Right cardiac atrium (tissue), 5 donors: ENCODE measurements at places on chromosomes 3 and 15. TPM values are rescaled to one million over a fixed set of nuclear protein-coding genes. Genes with fewer than 3 reads are reported as not detected.

DNA sequence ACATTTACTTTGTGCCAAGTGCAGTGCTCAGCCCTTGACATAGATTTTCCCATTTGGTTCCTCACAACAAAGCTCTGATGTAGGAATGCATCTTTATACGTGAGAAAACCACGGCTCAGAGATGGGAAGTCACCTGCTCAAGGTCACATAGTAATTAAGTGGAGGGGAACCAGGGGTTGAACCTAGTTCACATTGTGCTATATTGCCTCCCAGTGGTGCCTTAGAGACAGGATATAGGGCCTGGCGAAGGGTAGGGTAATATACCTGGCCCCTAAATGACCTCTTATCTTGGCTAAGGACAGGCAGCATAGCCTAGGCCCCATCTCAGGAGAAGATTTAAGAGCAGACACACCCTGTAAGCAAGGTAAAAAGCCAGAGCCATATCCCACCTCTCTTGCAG lies 71.5 kb downstream of the FOXP1 start:
- no peak for DNase-seq

The CMC1 gene
- 45.4 TPM for total RNA-seq

DNA sequence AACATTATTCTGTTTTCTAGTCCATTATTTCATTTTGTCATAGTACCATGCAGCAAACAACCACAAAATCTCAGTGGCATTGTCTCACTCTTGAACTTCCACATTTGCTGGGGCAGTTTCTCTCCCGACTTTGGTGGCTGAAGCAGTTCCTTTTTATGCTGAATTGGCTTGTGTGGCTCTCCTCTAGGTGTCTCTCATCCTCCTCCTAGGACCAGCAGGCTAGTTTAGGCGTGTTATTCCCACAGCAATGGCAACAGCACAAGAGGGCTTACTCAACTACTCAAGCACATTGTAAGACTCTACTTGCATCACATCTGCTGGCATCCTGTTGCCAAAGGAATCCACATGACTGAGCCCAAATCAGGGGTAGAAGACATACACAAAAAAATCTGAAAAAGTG lies 201.8 kb upstream of the KCNH8 start:
- DNase-seq = no peak

- no peak for DNase-seq
Measured at GRCh38 chr15:50669611-50670010, 17.0 kb downstream of the TRPM7 start.

The FBXO40 gene
- total RNA-seq = 196 TPM

The CHD2 gene
- total RNA-seq = 64.3 TPM

The PLCH1 gene
- total RNA-seq = 1.6 TPM

The EXD1 gene
- not detected for total RNA-seq

DNA sequence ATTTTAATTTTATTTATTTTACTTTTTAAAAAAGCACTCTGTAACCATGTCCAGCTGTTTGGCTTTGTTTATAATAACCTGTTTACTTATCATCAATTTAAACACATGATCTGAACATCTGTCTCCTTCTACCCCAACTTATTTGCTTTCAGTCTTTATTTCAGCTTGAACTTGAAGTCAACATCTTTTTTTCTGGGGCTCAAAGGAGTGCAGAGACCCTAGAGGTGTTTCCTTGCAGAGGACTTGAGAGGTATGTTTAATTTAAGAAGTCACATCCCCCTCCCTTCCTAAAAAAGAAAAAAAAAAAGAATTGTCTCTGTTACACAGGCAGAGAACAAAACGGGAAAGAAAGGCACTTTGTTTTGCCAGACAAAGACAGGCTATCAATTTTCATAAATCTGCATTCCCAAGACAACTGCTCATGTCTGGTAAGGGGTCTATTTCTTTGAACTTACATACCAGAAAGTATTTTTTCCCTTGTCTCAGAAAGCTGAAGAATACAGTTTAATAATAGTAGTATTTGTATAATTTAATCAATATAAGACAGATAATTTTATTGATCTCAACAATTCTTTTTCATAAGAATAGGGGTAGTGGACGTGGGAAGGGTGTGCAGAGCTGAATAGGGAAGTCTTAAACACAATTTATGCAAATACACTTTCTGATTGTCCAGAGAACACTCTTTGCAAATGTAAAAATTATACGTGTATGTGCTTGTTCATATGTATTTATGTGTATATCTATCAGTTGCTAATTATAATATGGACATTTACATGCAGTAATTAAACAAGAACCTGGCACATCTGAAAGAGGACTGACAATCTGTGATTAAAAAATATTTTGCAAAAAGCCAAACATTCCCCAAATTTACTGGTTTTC lies 109.7 kb upstream of the PDZRN3 start:
- DNase-seq = no peak

The GOLGA6A gene
- total RNA-seq = not detected
